RPMI8226 (cell line): ENCODE measurements at places on chromosomes 12 and 14.

DNA sequence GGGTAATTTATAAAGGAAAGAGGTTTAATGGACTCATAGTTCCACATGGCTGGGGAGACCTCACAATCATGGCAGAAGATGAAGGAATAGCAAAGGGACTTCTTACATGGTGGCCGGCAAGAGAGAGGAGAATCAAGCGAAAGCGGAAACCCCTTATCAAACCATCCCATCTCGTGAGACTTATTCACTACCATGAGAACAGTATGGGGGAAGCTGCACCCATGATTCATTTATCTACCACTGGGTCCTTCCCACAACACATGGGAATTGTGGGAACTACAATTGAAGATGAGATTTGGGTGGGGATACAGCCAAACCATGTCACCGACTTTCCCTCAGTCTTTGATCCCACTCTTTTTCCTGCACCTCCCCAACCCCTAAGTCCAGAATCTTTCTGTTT lies 12.6 kb upstream of the CTDSP2 start:
- DNase-seq: no peak

DNA sequence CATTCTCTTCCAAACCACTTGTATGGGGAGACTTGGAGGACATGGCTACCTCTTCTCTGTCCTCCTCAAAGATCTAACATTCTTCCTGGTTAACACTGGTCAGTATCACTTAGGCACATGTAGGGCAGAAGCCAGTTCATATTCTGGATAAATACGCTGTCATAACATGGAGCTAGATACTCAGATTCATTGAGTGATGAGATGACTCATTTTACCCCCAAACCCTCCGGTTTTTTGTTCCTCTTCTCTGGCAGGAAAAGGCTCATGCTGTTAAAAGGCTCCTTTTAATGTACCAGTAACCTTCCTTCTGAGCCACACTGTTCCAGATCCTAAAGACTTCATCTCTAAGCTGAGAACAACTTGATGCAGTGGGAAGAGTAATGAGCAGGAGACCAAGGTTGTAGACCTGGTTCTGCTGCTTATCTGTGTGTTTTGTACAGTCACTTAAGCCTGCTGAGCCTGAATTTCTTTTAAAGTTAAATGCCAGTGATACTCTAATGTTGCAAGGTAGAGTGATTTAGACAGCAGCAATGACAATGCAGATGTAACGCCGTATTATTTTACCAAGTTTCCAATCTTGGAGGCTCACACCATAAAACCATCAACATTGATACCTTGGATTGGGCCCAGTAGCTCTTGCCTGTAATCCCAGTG lies 57.3 kb upstream of the ELK3 start:
- DNase-seq: no peak

GRCh38 chr14:23284654-23285529 lies 1.0 kb downstream of the HOMEZ start:
- no peak for DNase-seq

DNA sequence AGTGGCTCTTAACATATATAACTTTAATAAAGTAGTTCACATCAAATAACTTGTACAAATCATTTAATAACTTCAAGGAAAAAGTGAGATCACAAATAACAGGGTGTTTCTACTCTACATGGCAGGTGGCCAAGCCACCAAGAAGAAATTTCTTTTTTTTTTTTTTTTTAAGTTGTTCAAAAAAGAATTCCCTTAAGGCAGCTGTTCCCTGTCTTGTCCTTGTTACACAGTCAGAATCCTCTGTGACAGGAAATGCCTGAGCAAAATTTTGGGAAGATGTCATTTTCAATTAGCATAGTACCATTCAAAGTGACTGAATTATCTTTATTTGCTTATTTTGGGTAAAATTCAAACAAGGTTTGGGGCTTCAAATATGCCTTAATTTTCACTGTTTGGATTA lies 79.4 kb downstream of the LIN7A start:
- DNase-seq: no peak

GRCh38 chr12:79537675-79538074 lies 153.1 kb downstream of the PAWR start:
- no peak for DNase-seq

DNA sequence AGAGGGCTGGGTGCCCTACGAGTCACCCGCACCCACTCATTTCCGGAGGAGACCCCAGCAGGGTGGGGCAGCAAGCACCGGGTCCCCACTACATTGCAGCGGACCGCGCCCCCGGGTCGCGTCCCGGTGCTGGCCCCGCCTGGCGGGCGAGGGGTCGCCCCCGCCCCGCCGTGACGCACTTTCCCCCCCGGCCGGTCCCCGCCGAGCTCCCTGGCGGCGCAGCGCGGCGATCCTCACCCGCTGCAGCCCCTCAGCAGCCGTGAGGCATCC lies 106.1 kb downstream of the PRICKLE1 start:
- peak; percentile 10 for DNase-seq

GRCh38 chr12:112855375-112855774 lies 51.4 kb upstream of the OAS1 start:
- peak; percentile 16 for DNase-seq

- DNase-seq: no peak
Measured at GRCh38 chr12:46402451-46402850, 29.9 kb upstream of the SLC38A2 start.

- no peak for DNase-seq
Measured at GRCh38 chr12:101740566-101740965, 1.3 kb upstream of the SYCP3 start.

DNA sequence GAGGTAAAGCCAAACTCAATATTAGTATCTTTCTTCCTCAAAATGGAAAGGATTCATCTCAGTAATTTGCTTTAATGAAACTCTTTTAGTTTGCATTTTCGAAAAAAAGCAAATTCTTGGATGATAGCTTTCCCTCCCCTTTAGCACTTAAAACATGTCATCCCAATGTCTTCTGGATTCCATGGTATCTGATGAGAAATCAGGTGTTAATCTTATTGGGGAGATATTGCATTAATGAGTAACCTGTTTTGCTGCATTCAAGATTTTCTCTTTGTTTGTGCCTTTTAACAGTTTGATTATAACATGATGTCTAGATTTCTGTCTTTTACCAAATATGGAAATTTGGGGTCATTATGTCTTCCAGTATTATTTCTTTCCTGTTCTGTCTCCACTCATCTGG lies 405.1 kb upstream of the FOXG1 start:
- no peak for DNase-seq

DNA sequence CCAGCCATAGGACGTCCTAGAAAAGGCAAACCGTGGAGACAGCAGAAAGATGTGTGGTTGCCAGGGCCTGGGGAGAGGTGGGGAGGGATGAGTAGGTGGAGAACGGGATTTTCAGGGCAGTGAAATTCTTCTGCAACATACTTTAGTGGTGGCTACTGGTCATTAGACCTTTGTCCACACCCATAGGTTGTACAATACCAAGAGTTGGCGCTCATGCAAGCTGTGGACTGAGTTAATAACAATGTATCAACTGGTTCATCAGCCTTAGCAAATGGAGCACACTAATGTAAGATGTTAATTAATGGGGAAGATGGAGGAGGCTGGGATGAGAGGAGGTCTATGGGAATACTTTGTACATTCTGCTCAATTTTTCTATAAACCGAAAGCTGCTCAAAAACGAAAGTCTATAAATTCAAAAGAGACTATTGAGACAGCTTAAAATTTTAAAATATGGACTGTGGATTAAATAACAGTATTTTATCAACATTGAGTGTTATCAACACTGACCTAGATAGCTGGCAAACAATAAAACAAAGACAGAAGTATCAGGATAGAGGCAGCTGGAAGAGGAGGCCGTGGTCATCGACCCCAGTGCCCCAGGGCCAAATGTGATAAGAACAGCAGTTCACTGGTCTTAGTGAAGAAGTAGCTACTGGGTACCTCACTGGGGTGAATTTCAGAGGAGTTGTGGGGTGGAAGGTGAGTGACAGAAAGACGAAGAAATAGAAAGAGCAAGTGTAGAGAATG lies 90.9 kb downstream of the SYNE3 start:
- no peak for DNase-seq

GRCh38 chr12:132547205-132547740 lies 57.3 kb downstream of the FBRSL1 start:
- DNase-seq: no peak

GRCh38 chr12:46459861-46460545 lies 87.4 kb upstream of the SLC38A2 start:
- DNase-seq: no peak

- DNase-seq: no peak
Measured at GRCh38 chr14:78130356-78130755, 39.8 kb upstream of the NRXN3 start.

DNA sequence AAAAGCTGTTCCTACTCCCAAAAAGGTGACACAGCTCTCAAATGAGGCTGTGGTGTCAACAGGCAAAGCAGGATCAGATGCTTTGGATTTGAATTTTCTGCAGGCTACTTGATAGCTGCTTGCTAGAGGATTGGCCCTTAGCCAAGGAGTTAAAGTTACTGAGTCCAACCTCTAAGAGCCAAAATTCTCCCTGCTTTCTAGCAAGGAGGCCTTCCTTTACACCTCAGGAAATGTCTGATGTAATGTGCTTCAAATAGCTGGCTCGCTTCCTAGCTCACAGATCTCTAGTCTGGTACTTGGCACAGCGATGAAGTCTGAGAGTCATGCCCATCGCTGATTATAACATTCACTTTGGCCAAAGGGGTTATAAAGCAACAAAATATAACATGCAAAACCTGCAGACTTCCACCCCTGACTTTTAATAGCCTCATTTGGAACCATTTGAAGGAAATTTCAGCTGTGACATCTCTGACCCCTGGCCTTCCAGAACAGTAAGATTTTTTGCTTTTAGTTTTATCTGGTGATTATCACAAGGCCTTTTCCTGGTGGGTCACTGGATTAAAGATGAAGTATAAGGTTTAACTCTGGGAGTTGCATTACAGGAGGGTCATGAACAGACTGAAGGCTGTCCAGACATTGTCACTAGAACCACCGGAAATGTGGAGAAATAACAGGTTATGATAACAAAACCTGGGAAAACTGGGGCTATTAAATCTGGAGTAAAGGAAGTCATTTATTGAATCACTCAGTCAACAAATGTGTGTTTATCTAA lies 189.7 kb downstream of the EPS8 start:
- peak; percentile 6 for DNase-seq

GRCh38 chr14:105430042-105430441 lies 10.4 kb downstream of the MTA1 start:
- DNase-seq: no peak

DNA sequence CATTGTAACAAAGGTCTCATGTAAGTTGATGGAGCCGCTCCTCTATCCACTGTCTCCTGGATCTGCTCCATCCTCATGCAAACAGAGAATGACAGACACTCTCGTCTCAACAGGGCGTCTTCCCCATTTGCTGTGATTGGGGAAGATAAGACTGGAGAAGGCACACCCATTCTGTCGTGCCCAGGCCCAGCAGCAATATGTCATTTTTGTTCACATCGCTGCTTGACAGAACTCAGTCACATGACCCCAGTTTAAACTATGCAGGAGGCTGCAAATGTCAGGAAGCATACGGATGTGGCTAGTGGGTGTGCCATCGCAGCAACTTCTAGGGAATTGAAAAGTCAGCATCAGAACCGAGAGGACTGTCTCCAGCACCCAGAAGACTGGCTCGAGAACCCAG lies 290.5 kb downstream of the TMEM132D start:
- no peak for DNase-seq

DNA sequence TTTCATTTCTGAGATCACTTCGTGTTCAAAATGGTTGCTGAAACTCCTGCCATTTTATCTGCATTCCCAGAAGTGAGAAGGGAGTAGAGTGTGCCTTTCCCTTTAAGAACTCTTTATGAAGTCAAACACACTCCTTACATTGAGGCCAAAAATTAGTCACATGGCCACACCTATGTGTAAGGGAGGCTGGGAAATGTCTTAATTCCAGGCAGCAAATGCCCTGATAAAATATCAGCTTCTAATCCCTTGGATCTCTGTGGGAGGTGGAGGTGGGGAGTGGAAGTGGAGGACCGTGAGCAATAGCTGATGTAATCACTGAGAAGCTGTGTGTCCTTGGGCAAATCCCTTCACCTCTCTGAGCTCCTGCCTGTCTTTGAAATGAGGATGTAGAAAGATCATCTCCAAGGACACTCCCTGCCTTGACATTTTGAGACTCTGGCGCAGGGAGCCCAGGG lies 22.7 kb upstream of the ANKRD9 start:
- no peak for DNase-seq

GRCh38 chr12:48037267-48037915 lies 33.1 kb upstream of the COL2A1 start:
- no peak for DNase-seq

GRCh38 chr12:131281016-131281415 lies 327.3 kb downstream of the ADGRD1 start:
- DNase-seq: no peak

GRCh38 chr12:6459004-6459337 lies 7.1 kb downstream of the TAPBPL start:
- no peak for DNase-seq

GRCh38 chr12:93184672-93185368 lies 192.9 kb upstream of the NUDT4 start:
- DNase-seq: no peak

- no peak for DNase-seq
Measured at GRCh38 chr14:24206260-24207103, 986 bp downstream of the TSSK4 start.

DNA sequence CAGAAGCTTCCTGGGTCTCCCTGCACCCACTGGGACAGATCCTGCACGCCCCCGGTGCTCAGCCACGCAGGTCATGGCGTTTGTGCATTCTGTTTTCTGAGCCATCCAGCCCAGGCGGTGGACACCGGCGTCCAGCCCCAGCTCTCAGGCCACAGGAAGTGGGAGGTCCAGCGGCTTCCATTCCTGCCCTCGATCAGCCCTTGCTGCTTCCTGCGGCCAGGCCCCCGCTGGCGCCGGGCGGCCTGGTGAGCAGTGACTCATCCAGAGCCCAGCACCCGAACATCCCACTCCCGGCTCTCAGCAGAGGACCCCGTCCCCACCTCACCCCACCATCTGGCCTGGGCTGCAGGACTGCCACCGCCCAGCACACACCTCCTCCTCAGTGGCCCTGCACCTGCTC lies 18.0 kb upstream of the NUDT14 start:
- DNase-seq: no peak

- no peak for DNase-seq
Measured at GRCh38 chr12:117825827-117826226, 143.0 kb downstream of the KSR2 start.

- DNase-seq: no peak
Measured at GRCh38 chr12:98736352-98737321, 91.5 kb downstream of the APAF1 start.

GRCh38 chr14:62710811-62711210 lies 334.4 kb downstream of the KCNH5 start:
- DNase-seq: no peak

- no peak for DNase-seq
Measured at GRCh38 chr14:103762036-103762435, 46.4 kb downstream of the ZFYVE21 start.

- DNase-seq: no peak
Measured at GRCh38 chr12:63821781-63822251, 22.7 kb upstream of the SRGAP1 start.

DNA sequence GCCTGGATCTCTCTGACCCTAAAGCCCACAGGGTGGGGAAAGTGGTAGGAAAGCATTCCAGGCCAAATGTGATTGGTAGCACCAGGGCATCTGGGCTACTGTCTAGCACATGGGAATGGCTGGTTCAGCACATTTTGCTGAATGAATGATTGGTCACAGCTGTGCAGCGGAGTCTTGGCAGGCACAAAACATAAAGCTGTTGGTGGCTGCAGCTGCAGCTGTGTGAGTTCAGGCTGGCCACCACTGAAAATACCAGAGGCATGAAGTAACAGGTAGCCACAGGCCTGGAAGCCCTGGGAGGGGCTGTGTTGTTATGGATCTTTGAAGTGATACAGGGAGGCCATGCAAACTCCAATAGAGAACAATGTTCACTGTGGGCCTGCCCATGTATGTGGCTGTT lies 72.7 kb downstream of the MYRFL start:
- DNase-seq: peak; percentile 90
